Hepatocyte (in vitro differentiated cells): ENCODE measurements at places on chromosomes 4 and X. TPM values are rescaled to one million over a fixed set of nuclear protein-coding genes. Genes with fewer than 3 reads are reported as not detected.

TLR3 gene
- polyA plus RNA-seq: 1.6 and 4.6 TPM in 2 replicates

SCML2 gene
- polyA plus RNA-seq: 3.6 and 4.8 TPM in 2 replicates

SLC9B1 gene
- polyA plus RNA-seq: not detected in 2 replicates

TEX13C gene
- not detected in 2 replicates for polyA plus RNA-seq

SMARCA1 gene
- 66.7 and 69.0 TPM in 2 replicates for polyA plus RNA-seq

ADRA2C gene
- 7.7 and 11.0 TPM in 2 replicates for polyA plus RNA-seq

AR gene
- 0.99 and 1.3 TPM in 2 replicates for polyA plus RNA-seq

CLDN22 gene
- polyA plus RNA-seq: 0.32 TPM in 1 of 2 replicates, not detected in the other

USP17L29 gene
- not detected in 2 replicates for polyA plus RNA-seq

ZDHHC15 gene
- polyA plus RNA-seq: 0.65 and 0.84 TPM in 2 replicates

NPFFR2 gene
- polyA plus RNA-seq: 1.8 and 2.0 TPM in 2 replicates

MAOB gene
- polyA plus RNA-seq: 65.1 and 80.5 TPM in 2 replicates

BEX2 gene
- polyA plus RNA-seq: 39.1 and 45.4 TPM in 2 replicates

TNIP2 gene
- polyA plus RNA-seq: 43.0 and 50.8 TPM in 2 replicates

PPP2R3B gene
- polyA plus RNA-seq: 21.1 and 22.4 TPM in 2 replicates

TMSB15A gene
- polyA plus RNA-seq: 35.1 and 39.0 TPM in 2 replicates

UGT2B10 gene
- polyA plus RNA-seq: 2.6 and 3.6 TPM in 2 replicates

SSX4B gene
- polyA plus RNA-seq: not detected in 2 replicates

KDR gene
- polyA plus RNA-seq: 96.0 and 96.4 TPM in 2 replicates

ADH1B gene
- 1.5 and 4.4 TPM in 2 replicates for polyA plus RNA-seq

FGB gene
- 1,888 and 2,096 TPM in 2 replicates for polyA plus RNA-seq

CFAP47 gene
- 0.23 TPM in 1 of 2 replicates, not detected in the other for polyA plus RNA-seq

TMEM185A gene
- 45.6 and 51.6 TPM in 2 replicates for polyA plus RNA-seq

NPY2R gene
- polyA plus RNA-seq: 0.95 and 1.1 TPM in 2 replicates

TEX13B gene
- not detected in 2 replicates for polyA plus RNA-seq

RPS6KA3 gene
- polyA plus RNA-seq: 30.6 and 38.6 TPM in 2 replicates

CCNB3 gene
- 0.23 and 0.41 TPM in 2 replicates for polyA plus RNA-seq

AMELX gene
- not detected in 2 replicates for polyA plus RNA-seq

EDA gene
- polyA plus RNA-seq: 4.7 and 8.2 TPM in 2 replicates

TLR10 gene
- polyA plus RNA-seq: not detected in 2 replicates

PTPN13 gene
- 12.6 and 13.8 TPM in 2 replicates for polyA plus RNA-seq

SLC4A4 gene
- 9.6 and 16.6 TPM in 2 replicates for polyA plus RNA-seq

IL3RA gene
- 0.42 and 1.9 TPM in 2 replicates for polyA plus RNA-seq

EFHC2 gene
- polyA plus RNA-seq: 0.51 and 1.3 TPM in 2 replicates

HMX1 gene
- polyA plus RNA-seq: not detected in 2 replicates

DCX gene
- polyA plus RNA-seq: 0.05 and 0.34 TPM in 2 replicates

ACOX3 gene
- polyA plus RNA-seq: 13.9 and 17.6 TPM in 2 replicates

ZXDA gene
- not detected in 2 replicates for polyA plus RNA-seq

MAGEB10 gene
- polyA plus RNA-seq: not detected in 2 replicates

ANXA3 gene
- polyA plus RNA-seq: 198 and 201 TPM in 2 replicates

GAB3 gene
- polyA plus RNA-seq: 0.21 and 0.50 TPM in 2 replicates

BMP3 gene
- 2.6 and 2.9 TPM in 2 replicates for polyA plus RNA-seq

LDB2 gene
- 5.9 and 8.7 TPM in 2 replicates for polyA plus RNA-seq

NSUN7 gene
- 4.6 and 6.0 TPM in 2 replicates for polyA plus RNA-seq

RNF128 gene
- 39.2 and 58.0 TPM in 2 replicates for polyA plus RNA-seq

PPEF2 gene
- not detected in 2 replicates for polyA plus RNA-seq

TRIM2 gene
- polyA plus RNA-seq: 24.4 and 32.0 TPM in 2 replicates

CTSO gene
- polyA plus RNA-seq: 14.9 and 16.4 TPM in 2 replicates

ARX gene
- polyA plus RNA-seq: 0.11 and 0.29 TPM in 2 replicates

CTAG2 gene
- polyA plus RNA-seq: not detected in 2 replicates

TCEAL2 gene
- polyA plus RNA-seq: 5.8 and 9.2 TPM in 2 replicates
